ENCODE measurements at places on chromosomes 6 and 20. TPM values are rescaled to one million over a fixed set of nuclear protein-coding genes. Genes with fewer than 3 reads are reported as not detected.

HLA-DQB1 gene
- 4.7 TPM for total RNA-seq

CEP85L gene
- 51.4 TPM for total RNA-seq

BACH2 gene
- total RNA-seq, result 68.1 TPM

MAP1LC3A gene
- 7.3 TPM for total RNA-seq

PTCHD4 gene
- not detected for total RNA-seq

MROH8 gene
- 1.1 TPM for total RNA-seq

PHF1 gene
- total RNA-seq, result 38.8 TPM

DCDC2 gene
- total RNA-seq, result not detected

Data from activated T-helper 1 cell treated with anti-CD3 and anti-CD28 coated beads, Interleukin-12 subunit alpha, Interleukin-12 subunit beta, Interleukin-2, Interleukin-4 antibody, amounts not matched to agents 30 ng/mL and 10 ng/mL and 1 ng/mL, durations not matched to agents 14 hours and 24 hours and 36 hours (primary cell).